Activated naive CD4-positive, alpha-beta T cell treated with anti-CD3 and anti-CD28 coated beads for 36 hours (primary cell): ENCODE measurements at places on chromosomes 3 and 15.
A peak's percentile ranks its signal among the peaks of the same experiment; 100 is the strongest.

DNA sequence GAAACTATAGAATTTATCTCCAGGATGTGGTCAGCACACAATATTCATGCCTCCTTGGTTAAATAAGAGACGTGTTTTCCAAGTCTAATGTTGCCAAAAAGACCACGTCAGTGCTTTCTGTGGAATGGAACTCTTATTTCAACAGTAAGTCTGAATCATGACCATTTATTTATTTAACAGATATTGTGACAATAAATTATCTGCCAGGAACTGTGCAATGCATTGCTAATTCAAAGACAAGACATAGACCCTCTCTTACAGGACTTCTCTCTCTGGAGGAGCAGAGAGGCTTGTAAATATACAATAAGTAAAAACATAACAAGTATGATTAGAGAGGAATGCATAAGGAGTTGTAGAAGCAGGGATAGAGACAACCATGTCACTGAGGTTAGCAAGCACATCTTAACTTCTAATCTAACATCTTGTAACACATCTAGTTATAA is 227.5 kb downstream of the DTWD1 start:
- DNase-seq = no peak

GRCh38 chr3:10358309-10358980 is 37.5 kb upstream of the SEC13 start:
- no peak for DNase-seq

DNA sequence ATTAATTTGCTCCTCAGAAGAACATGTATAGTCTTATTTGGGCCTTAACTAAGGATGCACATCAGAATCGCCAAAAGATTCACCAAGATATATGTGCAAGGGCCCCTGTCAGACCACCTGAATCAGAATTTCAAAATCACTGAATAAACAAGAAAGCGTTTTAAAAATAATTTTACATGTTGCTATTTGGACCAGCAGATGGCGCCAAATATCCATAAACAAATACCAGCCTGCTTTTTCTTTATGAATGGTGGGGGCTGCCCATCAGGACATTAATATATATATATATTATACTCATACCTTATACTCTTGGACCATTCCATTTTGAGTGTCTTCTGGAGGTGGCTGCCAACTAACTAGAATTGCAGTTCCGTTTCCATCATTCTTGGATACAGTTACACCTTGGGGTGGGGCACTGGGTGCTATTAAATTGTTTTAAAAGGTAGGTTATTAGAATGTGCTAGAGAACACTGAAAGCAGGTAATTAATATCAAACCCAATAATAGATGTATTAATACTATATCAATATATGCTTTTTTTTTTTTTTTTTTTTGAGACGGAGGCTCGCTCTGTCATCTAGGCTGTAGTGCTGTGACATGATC is 1108.3 kb downstream of the ROBO1 start:
- DNase-seq = peak; percentile 31

- no peak for DNase-seq
Observed at GRCh38 chr3:54733106-54734006, 194.5 kb downstream of the LRTM1 start.

DNA sequence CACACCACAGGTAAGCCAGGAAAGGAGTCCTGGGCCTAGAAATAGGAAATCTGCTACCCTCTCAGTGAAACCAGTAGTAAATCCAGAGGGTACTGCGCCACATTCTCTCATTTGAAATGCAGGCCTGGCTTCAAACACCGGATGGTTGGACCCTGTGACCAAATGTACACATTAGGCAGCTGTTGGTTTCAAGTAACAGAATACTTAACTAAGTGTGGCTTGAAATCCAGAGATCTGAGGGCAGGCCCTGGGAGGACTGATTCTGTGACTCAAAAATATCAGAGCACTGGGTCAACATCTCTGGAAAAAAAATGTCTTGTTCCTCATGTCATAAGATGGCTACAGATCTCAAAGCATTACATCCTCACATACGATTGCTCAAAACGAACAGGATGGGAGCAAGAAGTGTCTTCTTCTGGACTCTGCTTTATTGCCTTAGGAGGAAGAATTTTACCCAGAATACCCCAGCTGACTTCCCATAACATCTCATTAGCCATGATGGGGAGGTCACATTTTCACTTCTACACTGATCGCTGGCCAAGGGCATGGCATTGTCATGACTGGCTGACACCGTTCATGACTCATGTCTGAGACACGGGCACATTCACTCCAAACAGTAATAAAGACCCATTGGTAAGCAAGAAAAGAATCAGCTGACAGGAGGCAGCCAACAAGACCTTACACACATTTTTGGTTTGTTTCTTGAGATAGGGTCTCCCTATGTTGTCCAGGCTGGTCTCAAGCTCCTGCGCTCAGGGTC is 166.0 kb downstream of the ARRDC4 start:
- DNase-seq = no peak

GRCh38 chr15:33096134-33096533 is 98.4 kb downstream of the FMN1 start:
- no peak for DNase-seq

- DNase-seq = no peak
Observed at GRCh38 chr3:55480911-55481743, 6.0 kb downstream of the WNT5A start.

DNA sequence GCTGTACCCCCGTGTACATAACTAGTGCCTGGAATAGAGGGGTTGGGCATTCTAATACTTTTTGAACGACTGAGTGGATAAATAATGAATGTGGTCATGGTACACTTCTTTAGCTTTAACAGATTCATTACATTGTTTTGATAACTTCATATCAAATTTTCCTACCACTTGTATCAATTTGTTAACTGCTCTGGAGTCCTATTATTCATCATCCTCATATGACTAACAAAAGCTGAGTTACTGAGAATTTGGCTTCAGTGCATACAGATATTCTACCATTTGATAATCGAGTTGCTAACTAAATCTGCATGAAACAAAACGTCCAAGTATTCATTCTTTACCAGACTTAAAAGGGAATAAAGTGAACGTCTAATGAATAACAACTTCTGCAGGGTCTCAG is 31.7 kb downstream of the FRMD5 start:
- no peak for DNase-seq

GRCh38 chr3:181727341-181728032 is 15.8 kb downstream of the SOX2 start:
- no peak for DNase-seq

DNA sequence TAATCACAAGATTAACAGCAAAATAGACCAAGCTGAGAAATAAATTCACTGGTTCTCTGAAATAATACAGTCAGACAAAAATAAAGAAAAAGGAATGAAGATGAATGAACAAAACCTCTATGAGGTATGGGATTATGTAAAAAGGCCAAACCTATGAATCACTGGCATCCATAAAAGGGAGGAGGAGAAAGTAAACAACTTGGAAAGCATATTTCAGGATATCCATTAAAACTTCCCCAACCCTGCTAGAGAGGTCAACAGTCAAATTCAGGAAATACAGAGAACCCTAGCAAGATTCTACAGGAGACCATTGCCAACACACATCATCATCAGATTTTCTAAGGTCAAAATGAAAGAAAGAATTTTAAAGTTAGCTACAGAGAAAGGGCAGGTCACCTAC is 649.7 kb upstream of the CBLB start:
- no peak for DNase-seq

DNA sequence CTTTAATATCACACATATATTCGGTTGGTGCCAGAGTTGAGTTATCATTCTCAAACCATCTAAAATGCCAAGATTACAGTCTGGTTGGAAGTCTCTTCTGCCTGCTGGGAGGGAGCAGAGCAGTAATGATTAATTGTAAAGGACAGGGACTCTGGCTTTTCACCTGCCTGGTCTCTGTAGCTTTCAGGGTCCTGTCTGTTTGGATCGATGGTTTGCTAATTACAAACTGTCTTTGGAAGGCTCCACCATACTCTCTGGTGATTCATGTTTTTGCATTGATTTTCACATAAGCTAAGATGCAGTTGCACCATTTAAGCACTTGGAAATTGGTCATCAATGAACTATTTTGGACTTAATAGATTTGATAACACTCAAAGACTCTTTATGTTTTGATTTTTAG is 350.4 kb upstream of the SATB1 start:
- DNase-seq = no peak

DNA sequence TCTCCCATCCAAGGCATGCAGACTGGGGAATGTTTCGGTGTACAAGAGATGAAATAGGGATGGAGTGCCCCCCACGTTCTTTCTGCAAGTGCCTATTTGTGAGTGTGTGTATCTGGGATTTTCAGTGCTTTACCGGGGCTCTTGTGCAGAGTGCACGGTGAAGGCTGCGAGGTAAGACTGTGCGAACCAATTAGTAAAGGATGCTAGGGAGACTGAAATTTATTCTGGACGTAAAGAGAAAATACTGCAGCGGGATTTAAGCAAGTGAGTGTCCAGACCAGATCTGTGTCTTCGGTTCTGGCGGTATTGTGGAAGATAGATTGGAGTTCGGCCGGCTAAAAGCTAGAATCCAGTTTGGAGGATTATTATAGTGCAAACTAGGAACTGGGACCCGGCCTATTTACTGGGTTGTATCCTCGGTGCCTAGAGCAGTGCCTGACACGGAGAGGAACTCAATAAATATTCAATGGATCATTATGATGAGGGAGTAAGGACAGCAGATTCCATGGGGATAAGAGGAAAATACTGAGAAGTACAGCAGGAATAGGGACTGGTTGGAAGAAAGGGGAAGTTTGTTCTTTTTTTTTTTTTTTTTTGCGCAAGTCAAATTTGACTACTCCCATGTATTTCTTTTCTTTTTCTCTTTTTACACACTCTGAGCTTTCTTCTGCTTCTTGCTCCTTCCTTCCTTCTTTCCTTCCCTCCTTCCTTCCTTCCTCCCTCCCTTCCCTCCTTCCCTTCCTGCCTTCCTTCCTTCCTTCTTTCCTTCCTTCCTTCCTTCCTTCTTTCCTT is 580 bp upstream of the MAGEF1 start:
- no peak for DNase-seq

GRCh38 chr15:83380682-83381081 is 66.5 kb upstream of the SH3GL3 start:
- peak; percentile 74 for DNase-seq

- DNase-seq = no peak
Observed at GRCh38 chr15:99167201-99167600, 62.3 kb downstream of the SYNM start.

DNA sequence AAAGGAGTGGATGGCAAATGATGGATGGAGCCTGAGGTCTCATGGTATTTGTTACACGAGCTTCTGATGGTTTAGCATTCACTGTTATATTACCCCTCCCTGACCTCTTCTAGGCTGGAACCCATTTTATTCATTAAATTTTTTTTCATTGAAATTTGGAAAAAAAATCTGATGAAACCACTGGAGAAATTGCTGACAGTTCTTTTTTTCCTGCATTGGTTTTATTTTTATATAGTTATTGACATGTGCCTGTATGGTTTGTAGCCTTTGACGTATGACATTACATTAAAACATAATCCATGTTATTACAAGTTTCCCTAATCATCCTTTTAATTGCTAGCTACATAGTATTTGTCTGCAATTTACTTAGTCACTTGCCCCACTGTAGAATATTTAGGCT is 81.8 kb downstream of the CLDN11 start:
- no peak for DNase-seq

GRCh38 chr3:52406231-52406661 is 38.7 kb downstream of the SEMA3G start:
- DNase-seq = no peak

DNA sequence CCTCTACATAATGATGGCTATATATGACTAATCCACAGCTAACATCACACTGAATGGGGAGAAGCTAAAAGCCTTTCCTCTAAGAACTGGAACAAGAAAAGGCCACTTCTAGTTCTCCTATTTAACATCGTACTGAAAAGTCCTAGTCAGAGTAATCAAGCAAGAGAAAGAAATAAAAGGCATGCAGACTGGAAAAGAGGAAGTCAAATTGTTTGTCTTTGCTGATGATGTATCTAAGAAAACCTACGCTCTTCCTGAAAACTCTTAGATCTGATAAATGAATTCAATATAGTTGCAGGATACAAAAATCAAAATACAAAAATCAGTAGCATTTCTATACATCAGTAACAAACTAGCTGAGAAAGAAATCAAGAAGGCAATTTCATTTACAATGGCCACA is 116.9 kb downstream of the TP63 start:
- DNase-seq = no peak

DNA sequence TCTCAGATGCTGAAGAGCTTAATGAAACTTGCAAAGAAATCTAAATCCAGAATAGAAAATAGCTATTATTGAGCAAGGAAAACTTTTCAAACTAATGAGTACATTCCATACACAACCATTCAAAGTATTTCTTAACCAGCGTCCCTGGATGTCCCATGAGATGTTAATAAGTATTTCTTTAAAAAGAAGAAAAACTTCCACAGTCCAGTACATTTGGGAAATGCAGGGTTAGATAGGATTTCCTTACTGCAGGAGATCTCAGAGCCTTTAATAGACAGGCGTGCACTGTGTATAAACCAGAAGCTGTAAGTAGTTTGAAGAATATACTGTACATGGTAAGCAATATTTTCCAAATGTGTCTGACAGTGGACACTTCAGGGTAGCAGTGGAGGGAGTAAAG is 29.6 kb upstream of the BHLHE40 start:
- DNase-seq = no peak

- DNase-seq = no peak
Observed at GRCh38 chr3:192794216-192794615, 66.9 kb upstream of the FGF12 start.

DNA sequence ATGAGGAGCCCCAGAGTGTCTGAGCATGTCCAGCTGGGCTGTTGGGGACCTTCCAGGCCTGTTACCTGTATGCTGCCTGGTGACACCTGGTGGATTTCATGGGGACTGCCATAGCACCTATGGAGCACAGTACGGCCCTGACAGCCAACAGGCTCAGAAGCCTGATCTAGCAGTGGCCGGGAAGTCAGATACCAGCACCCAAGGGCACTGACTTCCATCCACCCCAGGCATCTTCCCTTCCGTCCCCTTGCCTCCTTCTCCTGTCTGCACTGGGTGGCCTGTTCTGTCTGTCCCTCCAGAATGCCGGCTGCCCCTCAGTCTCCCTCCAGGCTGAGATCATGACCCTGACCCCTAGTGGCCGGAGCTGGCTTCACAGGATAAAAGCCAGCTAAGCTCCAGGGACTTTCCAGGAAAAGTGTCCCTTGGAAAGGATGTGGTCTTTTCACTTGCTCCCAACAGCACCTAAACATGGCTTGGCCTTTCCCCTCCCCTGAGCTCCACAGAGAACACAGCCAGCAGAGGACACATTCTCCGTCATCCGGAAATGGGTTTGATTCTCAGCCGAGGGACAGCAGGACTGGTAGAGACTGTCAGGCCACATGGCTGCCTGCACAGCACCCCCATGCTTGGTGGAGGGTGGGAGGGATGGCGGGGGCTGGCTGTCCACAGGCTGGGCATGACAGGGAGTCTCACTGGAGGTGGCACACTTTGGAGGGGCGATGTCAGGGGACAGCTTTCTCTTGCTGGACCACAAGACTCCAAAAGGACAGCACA is 9.5 kb downstream of the RPS17 start:
- DNase-seq = peak; percentile 76

- no peak for DNase-seq
Observed at GRCh38 chr3:129211772-129212171, 28.1 kb upstream of the CNBP start.

- no peak for DNase-seq
Observed at GRCh38 chr3:37729119-37729518, 132.6 kb upstream of the CTDSPL start.

GRCh38 chr3:155488671-155489070 is 195.2 kb upstream of the STRIT1 start:
- DNase-seq = no peak
